A549 treated with Hydrocortisone at 1 μM for 4 hours (cell line): ENCODE measurements at places on chromosomes 16 and 17. TPM values are rescaled to one million over a fixed set of nuclear protein-coding genes. Genes with fewer than 3 reads are reported as not detected.

Gene PITPNM3
- 1.7 to 2.8 TPM (median 2.1 TPM) in 5 replicates for total RNA-seq

Gene GLYR1
- 36.2 to 54.2 TPM (median 39.0 TPM) in 5 replicates for total RNA-seq

Gene LGALS9
- total RNA-seq: 0.85 to 2.3 TPM (median 1.4 TPM) in 5 replicates

Gene BCL6B
- total RNA-seq: not detected in 5 replicates

Gene CCL1
- total RNA-seq: not detected in 5 replicates

Gene LITAFD
- total RNA-seq: not detected in 5 replicates

Gene SEC14L5
- total RNA-seq: 0.01 to 0.03 TPM (median 0.02 TPM) in 4 of 5 replicates, not detected in the other

Gene TMIGD1
- total RNA-seq: not detected in 5 replicates

Gene TBC1D28
- not detected in 5 replicates for total RNA-seq

Gene CEP295NL
- 0.37 to 0.44 TPM (median 0.41 TPM) in 5 replicates for total RNA-seq

Gene TMEM204
- total RNA-seq: 0.07 to 0.23 TPM (median 0.12 TPM) in 3 of 5 replicates, not detected in the others

Gene CA4
- total RNA-seq: 0.09 to 0.29 TPM (median 0.20 TPM) in 3 of 5 replicates, not detected in the others

Gene ITGB4
- 88.7 to 126 TPM (median 108 TPM) in 5 replicates for total RNA-seq

Gene TPSD1
- total RNA-seq: not detected in 5 replicates

Gene GAS2L2
- 0.05 to 0.16 TPM (median 0.07 TPM) in 5 replicates for total RNA-seq

Gene IL21R
- 0.03 TPM in 2 of 5 replicates, not detected in the others for total RNA-seq

Gene PLEKHM1
- total RNA-seq: 20.0 to 24.0 TPM (median 22.2 TPM) in 5 replicates

Gene KCNH4
- total RNA-seq: 0.20 to 0.36 TPM (median 0.35 TPM) in 5 replicates

Gene GNAO1
- total RNA-seq: 0.62 to 1.2 TPM (median 0.64 TPM) in 5 replicates

Gene KCNJ2
- 0.05 to 0.09 TPM (median 0.06 TPM) in 5 replicates for total RNA-seq

Gene NAGS
- total RNA-seq: 0.82 to 1.5 TPM (median 1.2 TPM) in 5 replicates

Gene TOM1L1
- total RNA-seq: 36.0 to 45.4 TPM (median 36.5 TPM) in 5 replicates

Gene SOX8
- 2.1 to 3.0 TPM (median 2.7 TPM) in 5 replicates for total RNA-seq

Gene KCTD11
- 10.5 to 13.8 TPM (median 12.9 TPM) in 5 replicates for total RNA-seq

Gene PLXDC1
- 0.02 to 0.33 TPM (median 0.14 TPM) in 5 replicates for total RNA-seq

Gene HOXB4
- 0.09 to 0.16 TPM (median 0.13 TPM) in 5 replicates for total RNA-seq

Gene MTHFSD
- 10.2 to 14.8 TPM (median 11.6 TPM) in 5 replicates for total RNA-seq

Gene ERN2
- not detected in 5 replicates for total RNA-seq

Gene UMOD
- total RNA-seq: not detected in 5 replicates

Gene OTOP2
- total RNA-seq: 0.06 to 0.12 TPM (median 0.08 TPM) in 5 replicates

Gene JPT1
- total RNA-seq: 670 to 830 TPM (median 736 TPM) in 5 replicates

Gene PIPOX
- total RNA-seq: 0.10 to 0.43 TPM (median 0.22 TPM) in 4 of 5 replicates, not detected in the other

Gene CDH8
- 0.31 to 0.55 TPM (median 0.44 TPM) in 5 replicates for total RNA-seq

Gene RND2
- 0.07 to 0.22 TPM (median 0.15 TPM) in 5 replicates for total RNA-seq

Gene HCRT
- total RNA-seq: 0.21 to 0.50 TPM in 2 of 5 replicates, not detected in the others

Gene ALOX12B
- 1.2 to 1.6 TPM (median 1.4 TPM) in 5 replicates for total RNA-seq

Gene ZNF75A
- 8.4 to 13.0 TPM (median 9.9 TPM) in 5 replicates for total RNA-seq

Gene METTL2A
- 29.6 to 30.9 TPM (median 30.0 TPM) in 5 replicates for total RNA-seq

Gene PLEKHG4
- total RNA-seq: 12.7 to 16.0 TPM (median 15.3 TPM) in 5 replicates

Gene SPATA32
- 0.07 to 0.18 TPM (median 0.14 TPM) in 4 of 5 replicates, not detected in the other for total RNA-seq

Gene COL1A1
- 4.5 to 10.2 TPM (median 8.8 TPM) in 5 replicates for total RNA-seq

Gene HP
- total RNA-seq: not detected in 5 replicates

Gene SAMD14
- 0.35 to 0.56 TPM (median 0.37 TPM) in 5 replicates for total RNA-seq

Gene HSD17B2
- total RNA-seq: not detected in 5 replicates

Gene CCDC144A
- total RNA-seq: 0.69 to 1.4 TPM (median 1.2 TPM) in 5 replicates

Gene IL17C
- total RNA-seq: not detected in 5 replicates

Gene FBXW10
- total RNA-seq: 0.92 to 1.3 TPM (median 1.3 TPM) in 5 replicates
